GM04504 (cell line): ENCODE measurements at places on chromosomes 7 and 10.

- DNase-seq: no peak
Observed at GRCh38 chr10:49691588-49691987, 12.1 kb downstream of the C10orf53 start.

- DNase-seq: no peak
Observed at GRCh38 chr10:124827474-124827873, 25.9 kb downstream of the ABRAXAS2 start.

- DNase-seq: no peak
Observed at GRCh38 chr7:145269418-145270161, 433.7 kb upstream of the TPK1 start.

DNA sequence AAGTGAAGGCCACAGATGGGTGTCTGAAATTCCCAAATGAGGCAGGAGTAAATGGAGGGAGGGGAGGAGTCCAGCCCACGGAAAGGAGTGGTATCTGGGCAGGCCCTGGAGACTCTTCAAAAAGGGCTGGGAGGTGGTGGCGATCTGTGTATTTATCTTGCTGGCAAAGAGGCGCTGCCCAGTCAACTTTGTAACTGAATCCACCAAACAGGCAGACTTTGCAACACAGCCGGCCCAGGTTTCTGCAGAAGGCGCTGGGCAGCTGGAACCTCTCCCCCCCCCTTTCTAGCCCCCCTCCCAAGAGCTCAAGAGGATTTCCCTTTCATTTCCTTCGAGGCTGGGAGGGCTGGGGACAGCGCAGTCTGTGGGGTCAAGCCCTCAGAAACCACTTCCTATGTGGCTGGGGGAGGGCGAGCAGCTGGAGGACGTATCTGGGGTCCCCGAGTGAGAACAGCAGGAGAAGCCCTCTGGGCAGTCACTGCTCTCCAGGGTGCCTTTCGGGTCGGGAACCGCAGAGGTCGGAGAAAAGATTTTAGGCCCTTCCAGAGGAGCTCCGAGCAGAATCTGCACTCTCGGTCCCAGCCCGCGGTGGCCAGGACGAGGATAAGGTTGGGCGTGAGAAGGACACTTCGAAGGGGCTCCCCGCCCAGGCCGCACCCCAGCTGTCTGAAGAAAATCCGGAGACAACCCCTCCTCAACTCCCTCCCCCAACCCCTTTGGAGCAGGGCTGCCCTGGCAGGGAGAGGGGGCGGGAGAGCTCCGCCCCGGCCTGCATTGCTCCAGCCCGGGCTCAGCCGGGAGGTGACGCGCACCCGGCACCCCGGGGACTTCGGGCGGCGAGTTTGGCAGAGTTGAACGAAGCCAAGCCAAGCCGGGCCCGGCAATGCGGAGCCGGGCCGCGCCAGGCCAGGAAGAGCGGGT lies 965 bp downstream of the ZCCHC24 start:
- no peak for DNase-seq

DNA sequence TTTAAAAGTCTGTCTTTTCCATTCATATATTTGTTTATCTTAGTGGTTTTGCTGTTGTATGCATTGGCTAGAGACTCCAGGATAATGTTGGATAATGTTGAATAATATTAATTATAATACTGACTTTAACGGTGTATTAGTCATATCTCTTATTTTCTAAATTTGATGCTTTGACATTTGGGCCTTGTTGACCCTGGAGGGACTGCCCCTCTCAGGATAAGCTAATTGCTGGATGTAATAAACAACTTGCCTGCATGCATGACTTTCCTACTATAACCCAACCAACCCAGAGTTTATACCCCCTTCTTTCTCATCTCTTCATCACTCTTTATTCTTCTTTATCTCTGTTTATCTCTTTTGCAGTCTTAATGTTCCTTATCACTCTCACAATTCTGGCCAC lies 90.9 kb upstream of the ABI1 start:
- DNase-seq: no peak

GRCh38 chr7:84790882-84791281 lies 396.0 kb downstream of the SEMA3D start:
- peak; percentile 62 for DNase-seq

- peak; percentile 47 for DNase-seq
Observed at GRCh38 chr10:110746254-110746826, 102.2 kb downstream of the RBM20 start.

- no peak for DNase-seq
Observed at GRCh38 chr7:137658190-137658900, 188.4 kb downstream of the DGKI start.

GRCh38 chr10:108545921-108546320 lies 1377.4 kb downstream of the XPNPEP1 start:
- DNase-seq: no peak

- DNase-seq: no peak
Observed at GRCh38 chr10:1425879-1426278, 311.4 kb downstream of the ADARB2 start.

- peak; percentile 75 for DNase-seq
Observed at GRCh38 chr10:118241229-118242137, 100.6 kb downstream of the FAM204A start.

- DNase-seq: no peak
Observed at GRCh38 chr7:81714306-81714705, 55.5 kb downstream of the HGF start.

DNA sequence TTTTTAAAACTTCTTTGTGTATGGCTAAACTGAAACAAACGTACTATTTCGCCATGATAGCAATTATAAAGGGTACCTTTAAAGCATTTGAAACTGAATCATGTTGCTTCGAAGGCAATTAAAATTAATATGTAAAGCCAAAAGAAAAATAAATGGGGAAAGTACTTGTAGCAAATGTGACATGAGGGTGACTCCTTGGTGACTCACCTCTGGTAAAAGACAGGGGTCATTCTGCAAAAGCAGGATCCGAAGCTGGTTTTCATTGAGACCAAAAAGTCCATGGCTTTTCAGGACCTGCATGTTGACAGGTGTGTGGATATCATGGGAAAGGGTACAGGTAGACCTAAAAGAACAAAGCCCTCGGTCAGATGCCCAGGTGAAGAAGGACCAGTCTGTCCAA lies 1.5 kb downstream of the ZC3HAV1L start:
- no peak for DNase-seq

DNA sequence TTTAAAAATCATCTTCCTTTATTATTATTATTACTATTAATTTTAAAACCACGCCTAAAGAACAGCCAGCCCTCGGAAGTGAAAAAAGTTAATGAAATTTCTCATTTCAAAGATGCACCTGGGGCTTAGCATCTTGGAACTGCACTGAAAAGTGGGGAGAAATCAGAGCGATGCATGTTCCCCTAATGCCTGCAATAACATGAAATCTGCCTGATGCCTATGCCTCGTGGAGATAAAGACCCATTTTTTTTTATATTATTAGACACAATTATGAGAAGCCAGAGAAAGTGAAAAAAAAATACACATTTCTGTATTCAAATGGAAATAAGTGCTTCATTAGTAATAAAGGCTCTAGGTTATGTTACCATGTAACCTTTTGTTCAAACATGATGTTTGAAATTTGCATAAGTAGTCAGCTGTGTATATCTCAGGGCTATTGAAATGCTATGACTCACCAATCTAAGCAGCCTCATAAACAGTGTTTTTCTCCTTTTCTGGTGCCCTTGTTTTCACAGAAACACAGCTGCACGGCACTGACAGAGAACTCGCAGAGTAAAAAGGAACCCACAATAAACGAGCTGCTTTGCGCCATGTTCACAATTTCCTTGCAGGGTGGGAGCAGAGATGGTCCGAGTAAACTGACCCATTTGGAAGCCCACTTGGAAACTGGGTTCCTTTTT lies 175.8 kb upstream of the PRKCQ start:
- DNase-seq: no peak

DNA sequence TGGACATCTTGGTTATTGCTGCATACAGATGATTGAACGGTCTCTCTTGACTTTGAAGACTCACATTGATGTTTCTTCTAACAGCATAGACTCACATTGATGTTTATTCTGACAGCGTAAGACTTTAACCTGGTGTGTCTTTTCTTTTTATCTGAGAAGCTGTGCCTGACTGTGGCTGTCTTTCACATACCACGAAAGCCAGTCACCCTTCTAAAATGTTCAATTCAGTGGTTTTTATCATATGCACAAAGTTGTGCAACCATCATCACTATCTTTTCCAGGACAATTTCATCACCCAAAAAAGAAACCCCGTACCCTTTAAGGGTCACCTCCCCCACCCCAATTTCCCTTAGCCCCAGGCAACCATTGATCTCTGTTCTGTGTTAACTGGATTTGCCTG lies 24.7 kb downstream of the CELF2 start:
- no peak for DNase-seq

DNA sequence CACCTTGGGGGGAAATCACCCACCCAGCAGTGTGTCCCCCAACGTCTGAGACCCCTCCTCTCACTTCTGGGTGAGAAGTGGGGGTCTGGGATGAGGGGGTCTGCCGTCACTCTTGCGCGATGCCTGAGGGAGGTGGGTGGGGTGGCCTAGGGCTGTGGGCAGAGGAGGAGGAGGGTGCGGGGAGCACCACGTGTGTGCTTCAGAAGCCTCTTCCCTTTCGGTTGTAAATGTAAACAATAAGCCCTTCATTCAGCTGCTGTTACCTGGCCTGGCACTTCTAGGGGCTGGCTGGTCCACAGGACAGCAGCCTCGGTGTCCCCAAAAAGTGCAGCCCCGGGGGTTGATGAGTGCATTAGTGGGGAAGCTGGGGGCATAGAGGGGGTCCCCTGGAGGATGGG lies 1.3 kb downstream of the CLIP2 start:
- DNase-seq: no peak

DNA sequence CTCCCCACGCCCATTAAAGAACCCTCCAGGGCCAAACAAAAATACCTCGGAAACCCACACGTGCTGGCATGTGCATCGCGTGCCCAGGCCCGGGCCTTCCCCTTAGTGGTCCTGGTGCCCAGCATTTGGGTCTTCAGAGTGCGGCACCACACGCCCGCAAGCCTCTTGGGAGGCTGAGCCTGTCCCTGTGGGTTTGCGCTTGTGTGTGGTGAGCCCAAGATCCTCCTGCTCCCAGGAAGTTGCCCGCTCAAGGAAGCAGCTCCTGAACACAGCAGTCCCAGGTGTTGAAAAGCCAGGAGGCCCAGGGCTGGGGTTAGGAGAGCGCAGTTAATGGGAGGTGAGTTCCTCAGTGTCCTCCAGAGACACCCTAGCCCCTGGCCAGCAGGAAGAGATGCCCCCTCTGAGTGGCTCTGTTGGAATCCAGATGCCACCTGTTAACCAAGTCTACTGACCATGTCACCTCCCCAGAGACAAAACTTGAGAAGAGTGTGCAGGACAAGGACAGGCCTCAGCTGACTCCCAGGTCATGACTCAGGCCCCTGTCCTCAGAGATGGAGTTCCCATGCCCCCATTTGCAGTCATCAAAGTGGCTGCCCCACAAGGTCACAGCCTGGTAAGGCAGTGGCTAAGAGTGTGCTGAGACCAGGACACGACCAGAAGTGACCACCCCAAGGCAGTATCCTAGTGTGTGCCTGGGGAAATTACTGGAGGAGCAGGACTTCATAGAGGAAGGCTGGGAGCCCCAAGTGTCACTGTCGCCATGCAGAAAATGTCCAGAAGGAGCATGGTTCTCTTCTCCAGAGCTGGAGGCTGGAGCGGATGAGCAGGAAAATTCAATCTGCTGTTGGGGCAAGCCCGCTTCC lies 5.2 kb downstream of the FZD9 start:
- no peak for DNase-seq

- no peak for DNase-seq
Observed at GRCh38 chr10:8444630-8445029, 390.1 kb downstream of the GATA3 start.

DNA sequence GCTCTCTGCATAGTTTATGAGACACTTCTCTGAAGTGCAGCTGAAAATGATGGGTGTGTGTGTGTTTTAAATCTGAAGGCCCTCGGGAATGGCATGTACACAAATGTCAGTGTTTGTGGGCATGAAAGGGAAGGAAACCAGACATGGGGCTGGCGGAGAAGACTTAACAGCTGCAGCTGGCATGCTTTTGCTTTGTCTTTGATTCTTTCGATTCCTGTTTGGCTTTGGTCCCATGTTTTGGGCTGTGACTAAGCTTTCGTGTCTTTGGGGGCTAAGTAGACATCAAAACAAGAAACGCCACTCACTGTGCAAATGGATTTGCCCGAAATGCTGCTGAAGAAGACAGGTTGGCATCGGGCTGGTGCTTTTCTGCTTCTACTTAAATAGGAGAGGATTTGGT lies 179.3 kb downstream of the PFKFB3 start:
- peak; percentile 40 for DNase-seq

GRCh38 chr10:9707216-9707615 lies 1310.5 kb upstream of the CELF2 start:
- DNase-seq: no peak
